GM19239 (cell line): ENCODE measurements at places on chromosomes 11 and 22.

DNA sequence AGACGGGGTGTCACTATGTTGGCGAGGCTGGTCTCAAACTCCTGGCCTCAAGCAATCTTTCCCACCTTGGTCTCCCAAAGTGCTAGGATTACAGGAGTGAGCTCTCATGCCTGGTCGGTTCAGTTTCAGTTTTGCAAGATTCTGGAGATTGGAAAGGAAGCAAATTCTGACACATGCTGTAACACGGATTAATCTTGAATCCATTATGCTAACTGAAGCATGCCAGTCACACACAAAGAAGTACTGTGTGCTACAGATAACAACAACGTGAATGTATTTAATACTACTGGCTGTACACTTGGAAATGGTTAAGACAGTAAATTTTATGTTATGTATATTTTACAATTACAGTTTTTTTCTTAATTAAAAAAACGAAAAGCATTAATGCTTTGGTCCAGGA, 107.6 kb downstream of the MED15 start:
- DNase-seq = no peak

- no peak for DNase-seq
Observed at GRCh38 chr11:35820614-35821013, 123.2 kb upstream of the LDLRAD3 start.

- DNase-seq = no peak
Observed at GRCh38 chr11:86577644-86578636, 94.5 kb downstream of the ME3 start.

DNA sequence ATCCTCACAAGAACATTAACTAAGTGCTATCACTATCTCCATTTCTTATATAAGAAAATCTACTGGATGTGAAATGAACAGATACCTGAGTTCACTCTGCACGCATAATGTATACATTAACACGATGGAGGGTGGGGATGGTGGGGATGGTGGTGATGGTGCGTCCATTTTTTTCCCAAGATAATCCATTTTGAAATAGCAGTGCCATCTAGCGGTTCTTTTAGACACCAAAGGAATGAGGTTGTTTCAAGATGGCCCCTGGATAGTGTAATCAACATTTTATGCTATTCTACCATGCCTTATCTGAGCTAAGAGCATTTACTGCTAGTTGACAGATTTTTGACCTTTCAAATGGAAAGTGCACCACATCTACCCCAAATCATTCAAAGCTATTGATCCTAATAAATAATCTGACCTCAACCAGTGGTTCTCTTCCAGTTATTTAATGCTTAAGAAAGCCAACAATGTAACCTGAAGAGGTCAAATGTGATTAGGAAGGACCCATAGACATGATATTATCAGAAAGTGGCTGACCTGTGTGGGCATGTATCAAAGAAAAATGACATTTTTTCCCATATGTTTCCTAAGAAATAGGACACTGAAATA, 714.7 kb upstream of the TENM4 start:
- no peak for DNase-seq

- DNase-seq = no peak
Observed at GRCh38 chr22:47674600-47674999, 912.1 kb downstream of the TBC1D22A start.

- no peak for DNase-seq
Observed at GRCh38 chr11:78689585-78690153, 115.0 kb upstream of the NARS2 start.

- no peak for DNase-seq
Observed at GRCh38 chr11:79438631-79439409, 2.0 kb downstream of the TENM4 start.

- no peak for DNase-seq
Observed at GRCh38 chr11:117356126-117356890, 28.7 kb downstream of the CEP164 start.

GRCh38 chr22:36367479-36367878, 20.3 kb downstream of the MYH9 start:
- DNase-seq = no peak

DNA sequence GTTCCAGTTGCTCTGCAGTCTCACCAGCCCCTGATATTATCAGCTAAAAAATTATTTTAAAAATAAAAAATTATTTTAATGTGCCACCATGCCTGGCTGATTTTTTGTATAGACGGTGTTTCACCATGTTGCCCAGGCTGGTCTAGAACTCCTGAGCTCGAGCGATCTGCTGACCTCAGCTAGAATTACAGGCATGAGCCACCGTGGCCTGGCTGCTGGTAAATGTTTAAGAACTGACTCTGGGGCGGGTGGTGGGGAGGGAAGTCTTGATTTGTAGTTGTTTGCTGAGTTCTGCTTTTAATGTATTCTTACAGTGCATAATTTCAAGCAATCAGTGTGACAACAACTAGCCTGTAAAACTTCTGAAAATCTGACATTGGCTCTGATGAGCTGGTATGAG, 120.9 kb upstream of the PLET1 start:
- DNase-seq = no peak

- no peak for DNase-seq
Observed at GRCh38 chr11:23353611-23354010, 493.3 kb upstream of the CCDC179 start.

DNA sequence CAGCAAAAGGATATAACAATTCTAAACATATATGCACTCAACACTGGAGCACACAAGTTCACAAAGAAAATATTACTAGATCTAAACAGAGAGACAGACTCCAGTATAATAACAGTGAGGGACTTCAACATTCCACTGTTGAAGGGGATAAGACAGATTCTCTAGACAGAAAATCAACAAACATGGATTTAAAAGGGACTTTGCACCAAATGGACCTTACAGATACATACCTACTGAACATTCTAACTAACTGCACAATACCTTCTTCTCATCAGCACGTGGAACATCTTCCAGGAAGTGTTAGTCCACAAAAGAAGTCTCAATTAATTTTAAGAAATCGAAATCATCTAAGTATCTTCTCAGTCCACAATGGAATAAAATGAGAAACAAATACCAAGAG, 26.6 kb downstream of the RSF1 start:
- DNase-seq = no peak

GRCh38 chr11:11373934-11374333, 20.9 kb upstream of the CSNK2A3 start:
- no peak for DNase-seq

DNA sequence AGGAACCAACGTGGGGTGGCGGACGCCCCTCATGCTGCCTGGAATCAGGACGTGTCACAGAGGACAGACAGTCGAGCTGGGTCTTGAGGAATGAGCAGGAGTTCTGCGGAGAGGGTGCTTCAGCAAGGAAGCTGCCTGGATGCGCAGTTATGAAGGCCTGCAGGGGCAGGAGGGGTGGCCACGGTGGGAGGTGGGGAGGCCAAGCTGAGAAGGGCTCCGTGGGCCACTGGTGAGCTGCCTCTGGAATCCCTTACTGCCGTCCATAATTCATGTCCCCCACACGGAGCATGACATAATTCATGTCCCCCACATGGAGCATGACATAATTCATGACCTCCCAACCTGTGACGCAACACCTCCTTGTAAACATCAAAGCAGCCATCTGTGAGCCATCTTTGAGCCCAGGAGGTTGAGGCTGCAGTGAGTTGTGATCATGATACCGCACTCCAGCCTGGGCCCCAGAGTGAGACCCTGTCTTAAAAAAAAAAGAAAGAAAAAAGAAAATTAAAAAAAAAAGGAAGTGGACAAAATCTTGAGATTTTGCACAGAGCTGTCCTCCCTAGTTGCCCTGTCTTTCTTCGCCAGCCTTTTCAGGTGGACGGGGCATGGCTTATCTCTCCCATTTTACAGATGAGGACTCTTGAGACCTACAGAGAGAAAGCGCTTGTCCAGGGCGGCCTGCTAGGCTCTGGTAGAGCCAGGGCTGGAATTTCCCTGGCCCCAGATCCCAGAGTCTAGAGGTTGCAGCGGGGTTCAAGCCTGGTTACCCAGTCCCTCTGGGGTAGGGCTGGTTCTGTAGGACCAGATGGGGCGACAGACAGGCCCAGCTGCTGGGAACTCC, 24.3 kb upstream of the PICK1 start:
- DNase-seq = no peak

- DNase-seq = no peak
Observed at GRCh38 chr22:32818446-32819115, 17.1 kb downstream of the TIMP3 start.

DNA sequence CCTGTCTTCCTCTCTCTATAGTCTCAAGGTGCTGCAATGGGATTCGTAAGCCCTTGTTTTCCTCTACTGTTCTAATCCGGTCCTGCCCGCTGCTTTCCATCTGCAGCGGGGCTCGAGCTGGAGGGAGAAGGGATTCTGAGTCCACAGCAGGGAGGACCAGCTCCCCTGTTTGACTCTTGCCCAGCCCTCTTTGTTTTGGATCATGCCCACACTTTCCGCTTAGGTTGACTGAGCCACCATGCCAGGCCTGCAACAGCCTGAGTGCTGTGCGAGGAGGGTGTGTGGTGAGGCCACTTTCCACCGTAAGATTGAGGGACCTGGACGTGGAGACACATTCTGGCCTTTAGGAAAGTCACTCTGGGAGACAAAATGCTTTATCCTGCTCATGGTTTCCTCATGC, 58.3 kb downstream of the CEP164 start:
- DNase-seq = no peak

DNA sequence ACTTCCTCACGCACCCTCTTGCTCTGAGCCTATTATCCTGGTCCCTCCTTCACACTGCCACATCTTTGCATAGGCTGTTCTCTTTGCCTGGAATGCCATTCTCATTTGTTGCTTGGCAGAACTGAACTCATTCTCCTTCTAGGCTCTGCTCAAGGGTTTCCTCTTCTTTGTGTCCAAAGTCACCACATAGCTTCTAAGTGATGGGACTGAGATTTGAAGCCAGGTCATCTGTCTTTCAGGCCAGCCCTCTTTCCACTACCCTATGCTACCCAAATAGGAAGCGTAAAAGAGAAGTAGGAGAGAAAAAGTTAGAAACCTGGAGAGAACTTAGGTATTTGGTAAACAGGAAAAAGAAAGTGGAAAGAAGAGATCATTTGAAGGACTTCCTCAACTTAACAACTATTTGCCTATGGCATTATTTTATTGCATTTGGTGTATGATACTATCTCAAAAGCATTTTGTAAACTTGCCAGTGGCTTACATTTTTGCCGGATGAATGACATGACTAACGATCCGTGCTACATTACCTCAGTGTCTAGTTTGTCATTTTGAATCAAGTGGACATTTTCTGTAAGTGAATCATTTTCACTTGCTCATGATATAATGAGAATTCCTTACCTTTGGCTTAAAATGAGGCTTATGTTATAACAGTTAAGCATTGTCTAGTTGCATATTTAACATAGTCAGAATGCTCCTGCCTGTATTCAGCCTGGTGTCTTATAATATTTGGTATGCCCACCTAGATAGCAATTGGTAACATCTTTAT, 18.5 kb downstream of the NF2 start:
- no peak for DNase-seq

DNA sequence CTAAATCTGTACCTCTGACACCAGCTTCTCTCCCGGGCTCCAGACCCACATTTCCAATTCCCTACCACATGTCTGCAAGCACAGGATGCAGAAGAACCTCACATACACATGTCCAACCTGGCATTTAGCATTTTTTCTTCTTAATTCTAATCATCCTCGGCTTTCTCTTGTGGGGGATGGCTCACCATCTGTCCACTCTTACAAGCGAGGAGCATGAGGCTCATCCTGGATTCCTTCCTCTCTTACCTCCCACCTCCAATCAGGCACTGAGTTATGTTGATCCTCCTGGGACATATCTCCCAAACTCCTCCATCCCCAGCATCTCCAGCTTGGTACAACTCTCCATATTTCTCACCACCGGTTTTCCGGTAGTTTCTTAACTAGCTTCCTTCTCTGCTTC, 149.8 kb upstream of the LARGE1 start:
- no peak for DNase-seq

- no peak for DNase-seq
Observed at GRCh38 chr11:114153224-114153623, 93.7 kb downstream of the ZBTB16 start.

DNA sequence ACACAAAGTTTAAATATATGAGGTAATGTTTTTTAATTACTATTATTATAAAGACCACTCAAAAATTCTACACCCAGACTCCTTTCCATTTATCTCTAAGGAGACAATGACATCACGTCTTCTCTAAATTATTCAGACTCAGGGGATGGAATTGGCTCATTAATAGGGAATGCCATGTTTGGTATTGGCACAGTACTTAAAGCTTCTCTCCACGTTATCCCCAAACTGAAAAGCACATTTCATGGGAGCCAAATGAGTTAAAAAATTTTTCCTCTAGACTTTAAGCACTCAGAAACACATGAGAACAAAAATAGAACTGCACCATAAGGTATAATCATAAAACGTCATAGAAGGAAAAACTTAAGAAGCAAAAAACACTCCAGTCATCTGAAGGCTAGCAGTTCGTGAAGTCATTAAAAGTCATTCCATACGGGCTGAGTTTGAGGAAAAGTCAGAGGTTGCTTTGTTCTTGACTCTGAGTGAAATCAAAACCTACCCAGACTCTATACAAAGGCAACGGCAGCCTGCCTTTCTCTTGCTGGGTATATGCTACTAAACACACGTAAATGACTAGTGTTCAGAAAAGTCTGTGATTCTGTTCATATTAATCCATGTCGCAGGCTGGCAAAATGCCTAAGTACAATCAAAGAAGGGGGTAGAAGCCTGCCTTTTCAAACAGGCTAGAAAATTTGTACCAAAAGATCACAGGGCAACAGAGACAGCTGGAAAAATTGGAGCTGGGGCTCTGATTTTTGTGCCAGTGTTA, 8.7 kb upstream of the MPPED2 start:
- no peak for DNase-seq

DNA sequence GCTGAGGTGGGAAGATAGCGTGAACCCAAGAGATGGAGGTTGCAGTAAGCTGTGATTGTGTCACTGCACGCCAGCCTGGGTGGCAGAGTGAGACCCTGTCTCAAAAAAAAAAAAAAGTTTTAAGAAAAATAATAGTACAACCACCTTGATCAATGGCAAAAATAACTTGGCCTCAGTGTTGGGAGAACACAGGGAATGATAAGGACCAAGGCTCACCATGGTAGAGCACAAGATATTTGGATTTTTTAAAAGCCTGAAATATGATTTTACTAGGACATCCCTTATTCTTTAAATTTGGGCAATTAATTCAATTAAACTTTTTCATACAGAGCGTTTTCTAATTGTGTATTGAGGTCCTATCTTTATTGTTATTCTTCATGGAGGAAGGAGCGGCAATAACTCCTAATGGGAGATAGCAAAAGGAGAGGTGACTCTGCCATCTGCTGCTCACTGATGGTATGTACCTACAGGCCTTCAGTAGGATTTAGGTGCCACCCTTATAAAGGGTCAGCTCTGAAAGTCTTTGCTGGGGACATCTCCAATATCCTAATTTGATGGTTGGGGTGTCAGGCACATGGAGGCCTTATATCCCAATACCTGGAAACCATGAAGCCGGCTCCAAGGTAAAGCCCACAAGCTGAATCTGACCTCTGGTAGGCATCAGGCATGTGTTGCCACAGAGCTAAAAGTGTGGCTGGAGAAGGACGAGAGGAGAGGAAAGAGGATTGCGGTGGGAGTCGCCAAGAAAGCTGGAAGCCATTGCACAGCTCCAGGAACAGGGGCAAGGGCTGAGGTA, 21.9 kb upstream of the POLD3 start:
- peak; percentile 44 for DNase-seq

GRCh38 chr22:35914665-35915476, 113.8 kb downstream of the RBFOX2 start:
- no peak for DNase-seq

- no peak for DNase-seq
Observed at GRCh38 chr11:58318532-58318931, 40.3 kb downstream of the OR5B17 start.

- DNase-seq = no peak
Observed at GRCh38 chr11:61266602-61267001, 25.6 kb downstream of the PGA5 start.
